Cortex of kidney (tissue), 1 donor: ENCODE measurements at places on chromosomes 13 and 19.

DNA sequence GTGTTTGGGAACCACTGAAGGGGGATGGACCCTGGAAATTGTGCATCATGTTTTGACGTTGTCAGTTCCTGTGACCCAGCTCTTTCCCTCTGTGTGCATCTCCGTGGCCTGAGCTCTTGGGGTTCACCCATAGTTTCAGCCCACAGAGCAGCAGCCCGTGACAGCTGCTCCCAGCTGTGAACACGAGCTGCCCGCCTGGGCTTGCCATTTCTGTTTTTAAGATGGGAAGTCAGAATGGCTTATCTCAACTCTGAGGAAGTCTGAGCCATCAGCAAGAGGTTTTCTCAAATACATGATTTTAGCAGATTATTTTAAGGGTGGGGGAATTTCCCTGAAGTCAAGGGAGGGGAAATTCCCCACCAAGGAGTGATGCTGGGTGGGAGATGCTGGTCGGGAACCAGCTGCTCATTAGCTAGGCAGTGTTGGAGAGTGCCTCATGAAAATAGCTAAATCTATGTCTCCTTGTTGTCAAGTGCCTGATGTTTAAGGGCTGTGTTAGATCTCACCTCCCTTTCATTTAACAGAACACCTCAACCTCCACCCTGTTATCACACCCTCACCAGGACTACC is 34.8 kb upstream of the C1QTNF9 start:
- DNase-seq: no peak

DNA sequence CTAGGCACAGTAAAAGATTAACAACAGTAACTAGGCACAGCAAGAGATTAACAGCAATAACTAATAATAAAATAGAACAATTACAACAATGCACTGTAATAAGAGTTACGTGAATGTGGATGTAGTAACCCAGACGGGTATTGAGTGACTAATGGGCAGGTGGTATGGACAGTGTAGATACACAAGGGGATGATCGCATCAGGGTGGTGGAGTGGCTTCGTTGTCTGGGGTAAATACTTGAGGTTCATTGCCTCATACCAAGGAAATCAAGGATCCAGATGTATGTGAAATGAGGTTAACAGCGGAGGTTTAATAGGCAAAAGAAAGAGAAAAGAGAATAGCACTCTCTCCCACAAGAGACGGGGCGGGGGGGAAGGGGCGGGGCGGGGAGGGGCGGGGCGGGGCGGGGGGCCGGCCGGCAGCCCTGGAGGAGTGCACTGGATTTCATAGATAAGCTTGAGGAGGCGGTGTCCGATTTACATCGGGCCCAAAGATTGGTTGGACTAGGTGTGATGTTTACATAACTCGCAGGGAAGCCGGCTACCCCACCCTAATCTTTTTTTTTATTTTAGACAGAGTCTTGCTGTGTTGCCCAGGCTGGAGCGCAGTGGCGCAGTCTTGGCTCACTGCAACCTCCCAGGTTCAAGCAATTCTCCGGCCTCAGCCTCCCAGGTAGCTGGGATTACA is 106.3 kb downstream of the KCTD15 start:
- no peak for DNase-seq

- DNase-seq: no peak
Observed at GRCh38 chr19:35978271-35978670, 16.7 kb upstream of the SDHAF1 start.

GRCh38 chr13:48485432-48485831 is 47.4 kb downstream of the RCBTB2 start:
- no peak for DNase-seq

DNA sequence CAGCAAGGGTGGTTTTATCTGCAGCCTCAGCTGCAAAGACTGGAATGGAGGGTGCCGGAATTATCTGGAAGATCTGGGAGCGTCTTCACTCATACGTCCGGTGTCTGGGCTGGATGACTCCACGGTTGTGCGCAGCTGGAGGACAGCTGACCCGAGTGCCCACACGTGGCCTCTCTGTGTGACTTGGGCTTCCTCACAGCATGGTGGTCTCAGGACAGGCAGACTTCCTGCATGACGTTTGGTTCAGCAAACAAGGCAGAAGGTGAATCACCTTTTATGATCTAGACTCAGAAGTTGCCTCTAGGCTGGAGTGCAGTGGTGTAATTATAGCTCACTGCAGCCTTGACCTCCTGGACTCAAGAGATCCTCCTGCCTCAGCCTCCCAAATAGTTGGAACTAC is 33.2 kb downstream of the CACNG6 start:
- DNase-seq: no peak

DNA sequence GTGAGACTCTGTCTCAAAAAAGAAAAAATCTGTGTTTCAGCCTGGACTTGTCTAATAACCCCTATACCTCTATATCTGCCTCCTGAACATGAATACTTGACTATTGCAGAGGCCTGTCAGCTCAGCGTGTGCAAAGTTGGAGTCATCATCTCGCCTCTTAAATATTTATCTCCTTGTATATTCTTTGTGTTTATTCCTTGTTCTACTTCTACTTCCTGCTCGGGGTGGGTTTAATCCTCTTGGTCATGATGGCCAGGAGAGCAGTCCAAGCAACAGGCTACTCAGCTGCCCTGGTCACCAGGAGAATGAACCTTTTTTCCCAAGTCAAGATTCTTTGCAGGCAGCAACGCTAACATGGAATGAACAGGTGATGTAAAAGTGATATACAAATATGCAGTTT is 119.1 kb downstream of the PCCA start:
- DNase-seq: no peak

DNA sequence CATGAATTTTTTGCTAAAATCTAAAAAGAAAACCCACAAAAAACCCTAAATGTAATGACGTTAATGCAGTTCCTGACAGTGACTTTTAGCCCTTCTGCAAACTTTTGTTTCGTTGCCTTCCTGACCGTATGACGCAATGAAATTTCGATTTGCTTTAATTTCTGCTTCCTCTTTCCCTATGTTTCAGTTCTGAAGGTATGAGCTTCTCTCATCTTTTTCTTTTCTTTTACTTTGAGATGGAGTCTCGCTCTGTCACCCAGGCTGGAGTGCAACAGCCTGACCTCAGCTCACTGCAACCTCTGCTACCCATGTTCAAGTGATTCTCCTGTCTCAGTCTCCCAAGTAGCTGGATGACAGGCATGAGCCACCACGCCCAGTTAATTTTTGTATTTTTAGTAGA is 6.1 kb upstream of the LILRA5 start:
- DNase-seq: no peak

GRCh38 chr19:45177817-45178261 is at the start of gene TRAPPC6A:
Gene TRAPPC6A, minus strand, starts transcription at chr19:45178237. Its CDS starts 19 bp downstream, at chr19:45178218.
- no peak for DNase-seq
